Activated T-cell treated with anti-CD3 and anti-CD28 coated beads, Interleukin-2, amount 50 U/mL, for 48 hours (primary cell): ENCODE measurements at places on chromosomes 2 and 18.
A peak's percentile ranks its signal among the peaks of the same experiment; 100 is the strongest.

DNA sequence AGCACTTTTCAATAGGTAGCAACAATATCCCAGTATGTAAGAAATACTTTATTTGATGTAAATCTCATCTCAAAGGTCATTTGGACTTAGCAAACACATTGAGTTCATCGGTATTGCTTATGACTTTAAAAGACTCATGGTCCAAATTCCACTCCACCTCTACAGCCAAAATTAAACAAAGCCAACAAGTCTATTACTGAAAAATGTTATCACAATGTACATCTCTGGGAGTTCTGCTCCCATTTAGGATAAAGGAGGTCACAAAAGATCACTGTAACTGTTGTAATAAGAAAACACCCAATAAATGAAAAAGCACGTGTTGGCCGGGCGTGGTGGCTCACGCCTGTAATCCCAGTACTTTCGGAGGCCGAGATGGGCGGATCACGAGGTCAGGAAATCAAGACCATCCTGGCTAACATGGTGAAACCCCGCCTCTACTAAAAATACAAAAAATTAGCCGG is 50.0 kb downstream of the ESCO1 start:
- DNase-seq = no peak

- DNase-seq = no peak
Observed at GRCh38 chr2:94997981-94998930, 27.3 kb upstream of the MAL start.

- no peak for DNase-seq
Observed at GRCh38 chr2:174605687-174606086, 8.1 kb upstream of the WIPF1 start.

GRCh38 chr2:127410871-127411652 is 7.2 kb upstream of the PROC start:
- DNase-seq = no peak

- no peak for DNase-seq
Observed at GRCh38 chr2:235347691-235348090, 146.2 kb upstream of the AGAP1 start.

DNA sequence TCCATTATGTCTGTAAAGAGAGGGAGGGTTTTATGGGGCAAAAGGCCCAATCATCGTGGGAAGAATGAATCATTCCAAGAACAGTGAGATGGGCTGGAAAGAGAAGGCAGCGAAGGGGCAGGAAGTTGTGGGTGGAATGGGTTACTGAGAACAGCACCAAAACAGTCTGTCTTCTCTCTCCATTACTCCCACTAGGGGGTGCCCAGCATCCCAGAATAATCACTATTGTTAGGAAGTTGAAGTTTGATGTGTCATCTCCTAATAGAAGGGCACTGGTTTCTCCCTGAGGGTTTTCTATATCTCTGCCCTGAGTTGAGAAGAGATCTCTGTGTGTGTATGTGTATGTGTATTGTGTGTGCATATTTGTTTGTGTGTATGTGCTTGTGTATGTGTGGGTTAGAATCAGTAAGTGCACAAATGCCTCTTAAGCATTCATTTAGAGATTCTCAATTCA is 76.6 kb upstream of the MAP4K3 start:
- peak; percentile 77 for DNase-seq
